Posterior cingulate gyrus (tissue), 11 donors: ENCODE measurements at places on chromosomes 11 and 22.

- no peak for DNase-seq
Measured at GRCh38 chr22:44801476-44801875, 49.1 kb downstream of the ARHGAP8 start.

- no peak for DNase-seq
Measured at GRCh38 chr22:41524251-41524661, 20.0 kb downstream of the POLR3H start.

- DNase-seq, result no peak
Measured at GRCh38 chr11:58999291-58999680, 60.0 kb downstream of the GLYATL1 start.

GRCh38 chr22:20441631-20442484 lies 4.2 kb upstream of the SCARF2 start:
- no peak for DNase-seq

GRCh38 chr22:31876156-31876920 lies 68.0 kb upstream of the YWHAH start:
- no peak for DNase-seq

DNA sequence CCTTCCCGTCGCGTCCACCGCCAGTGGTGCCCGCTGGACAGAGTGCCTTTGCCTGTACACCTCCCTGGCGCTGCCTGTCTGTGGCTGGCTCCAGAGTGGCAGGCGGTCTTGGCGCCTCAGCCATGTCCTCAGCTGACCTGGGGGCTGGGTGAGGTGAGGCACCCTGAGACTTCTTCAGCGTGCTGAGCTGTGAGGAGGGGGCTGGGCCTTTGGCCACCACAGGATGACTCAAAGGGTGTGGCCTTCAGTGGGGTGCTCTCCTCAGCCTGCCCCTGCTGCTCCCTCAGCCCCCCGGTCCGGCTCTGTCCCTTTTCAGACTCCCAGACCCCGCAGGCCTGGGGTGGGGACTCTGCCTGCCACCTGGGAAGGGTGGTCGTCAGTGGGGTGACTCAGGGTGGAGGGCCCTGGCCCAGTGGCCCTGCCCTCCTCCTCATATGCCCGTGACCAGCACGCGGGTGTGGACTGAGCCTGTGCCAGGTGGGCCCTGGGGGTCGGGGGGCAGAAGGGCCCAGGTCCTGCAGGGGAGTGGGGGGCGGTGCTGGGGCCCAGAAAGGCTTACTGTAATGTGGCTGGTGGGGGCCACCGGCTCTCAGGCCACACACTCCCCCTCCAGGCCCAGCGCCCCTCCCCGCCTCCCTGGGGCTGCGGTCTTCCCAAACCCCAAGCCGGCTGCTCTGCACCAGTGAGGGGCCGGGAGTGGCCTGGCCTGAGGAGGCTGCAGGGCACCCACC lies 15.9 kb downstream of the CRELD2 start:
- DNase-seq, result no peak

GRCh38 chr11:64060861-64061444 lies 25.2 kb downstream of the FLRT1 start:
- DNase-seq, result peak; percentile 59

- no peak for DNase-seq
Measured at GRCh38 chr11:791658-792534, 2.0 kb upstream of the CEND1 start.

GRCh38 chr11:90223248-90223585 lies 368 bp upstream of the CHORDC1 start:
- DNase-seq, result no peak

GRCh38 chr11:108319541-108320145 lies 96.8 kb downstream of the ATM start:
- no peak for DNase-seq

- no peak for DNase-seq
Measured at GRCh38 chr11:94671553-94672366, 96.4 kb upstream of the AMOTL1 start.

DNA sequence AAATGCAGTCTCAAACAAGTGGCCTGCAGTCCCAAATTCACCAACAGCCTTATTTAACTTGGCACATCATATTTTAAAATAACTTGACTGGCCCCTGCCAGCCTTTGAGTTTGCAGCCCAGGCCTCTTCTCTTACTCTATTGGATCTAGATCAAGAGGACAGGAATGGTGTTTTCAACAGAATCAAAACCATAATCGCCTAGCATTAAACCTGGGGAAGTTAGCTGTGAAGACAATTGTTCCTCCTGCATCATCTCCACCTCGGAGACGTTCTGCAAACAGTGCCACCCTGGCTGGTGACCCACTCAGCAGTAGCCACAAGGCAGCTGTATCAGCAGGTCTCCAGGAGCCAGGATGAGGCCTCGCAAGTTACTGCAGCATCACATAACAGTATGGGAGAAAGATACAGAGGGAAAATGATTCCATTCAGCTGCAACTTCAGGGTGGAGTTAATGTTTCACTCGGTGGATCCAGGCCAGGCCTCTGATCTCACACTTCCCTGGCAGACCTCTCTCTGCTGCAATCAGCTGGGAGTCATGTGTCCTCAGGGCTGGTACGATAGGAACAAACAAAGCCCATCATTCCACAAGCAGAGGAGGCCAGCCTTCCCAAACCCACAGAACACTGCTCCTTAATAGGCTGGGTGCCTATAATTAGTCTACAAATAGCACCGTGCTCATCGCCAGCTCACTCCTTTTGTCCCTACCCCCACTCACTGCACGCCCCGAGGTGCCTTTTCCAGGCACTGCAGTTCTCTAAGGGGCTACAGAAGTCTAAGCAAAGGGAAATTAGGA lies 18.6 kb upstream of the SCN2B start:
- DNase-seq, result peak; percentile 84

DNA sequence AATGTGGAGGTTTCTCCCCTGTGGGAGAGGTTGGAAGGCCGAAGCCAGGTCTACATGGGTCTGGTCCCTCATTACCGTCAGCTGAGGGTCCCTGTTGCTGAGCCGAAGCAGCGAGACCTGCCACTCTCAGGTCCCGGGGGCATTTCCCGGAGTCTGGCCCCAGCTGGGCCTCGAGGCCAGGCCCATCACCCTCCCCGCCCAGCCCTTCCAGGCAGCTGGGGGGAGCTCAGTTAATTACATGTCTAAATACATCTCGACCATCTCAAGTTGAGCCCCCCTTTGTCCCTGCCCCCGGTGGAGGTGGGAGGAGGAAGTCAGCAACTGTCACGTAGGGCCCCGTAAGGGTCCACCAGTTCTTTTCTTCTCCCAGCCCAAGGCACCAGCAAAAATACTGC lies 3.6 kb downstream of the CDKN1C start:
- no peak for DNase-seq

DNA sequence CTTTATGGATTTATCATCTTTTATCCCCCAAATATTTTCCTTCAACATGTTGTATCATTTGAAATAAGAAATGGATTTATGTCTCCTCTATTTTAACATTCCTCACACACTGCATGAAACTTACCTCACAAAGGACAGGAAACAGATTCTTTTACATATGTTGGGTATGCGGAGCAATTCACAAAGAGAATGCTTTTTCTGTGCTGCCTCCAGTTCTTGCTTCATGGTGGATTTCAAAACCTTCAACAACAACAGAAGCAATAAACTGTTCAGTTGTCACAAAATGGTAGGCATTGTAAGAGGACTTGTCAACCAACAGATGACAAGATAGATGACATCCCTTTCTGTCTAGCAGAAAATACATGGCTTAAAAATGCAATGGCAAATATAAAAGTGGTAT lies 36.5 kb upstream of the SLC22A24 start:
- DNase-seq, result no peak

GRCh38 chr11:123753110-123753509 lies 1.2 kb downstream of the OR6X1 start:
- no peak for DNase-seq

- no peak for DNase-seq
Measured at GRCh38 chr22:26072621-26073020, 96.6 kb upstream of the SEZ6L start.

DNA sequence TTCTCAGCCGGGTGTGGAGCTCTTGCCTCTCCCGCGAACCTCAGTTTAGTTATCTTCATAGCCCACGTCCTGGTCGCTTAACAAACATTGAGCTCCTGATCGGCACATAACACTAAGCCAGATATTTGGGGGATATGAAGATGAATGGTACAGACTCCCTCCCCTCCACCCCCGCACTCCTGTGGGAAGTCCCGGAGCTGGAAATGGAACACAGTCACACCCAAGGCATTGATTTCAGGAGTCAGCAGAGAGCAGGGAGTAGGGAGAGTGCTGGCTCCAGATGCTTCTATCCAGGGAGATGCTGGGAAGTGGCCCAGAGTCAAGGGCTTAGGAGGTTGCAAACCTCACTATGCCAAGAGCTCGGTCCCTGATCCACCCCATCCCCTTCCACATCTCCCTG lies 26.1 kb upstream of the CABP7 start:
- no peak for DNase-seq

GRCh38 chr22:32800158-32800882 lies 1.2 kb upstream of the TIMP3 start:
- DNase-seq, result no peak

DNA sequence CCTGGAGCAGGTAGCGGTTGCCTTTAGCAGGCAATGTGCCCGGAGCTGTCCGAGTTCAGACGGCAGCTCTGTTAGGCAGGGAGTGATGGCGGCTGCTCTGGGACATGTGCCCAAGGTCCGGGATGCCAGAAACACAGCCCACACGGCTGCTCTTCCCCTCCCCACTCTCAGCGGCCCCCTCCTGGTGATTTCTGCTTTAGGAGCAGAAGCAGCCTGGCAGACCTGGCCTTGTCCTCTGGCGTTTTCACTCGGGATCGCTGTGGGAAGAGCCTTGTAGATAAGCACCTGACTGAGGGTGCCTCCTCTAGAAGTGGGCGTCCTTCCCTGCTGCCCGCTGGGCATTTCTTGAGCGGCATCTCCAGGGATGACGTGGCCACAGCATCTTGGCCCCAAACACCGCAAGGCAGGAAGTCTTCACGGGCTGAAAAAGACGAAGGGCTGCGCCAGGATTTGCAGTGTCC lies 392.2 kb downstream of the TBC1D22A start:
- peak; percentile 58 for DNase-seq

DNA sequence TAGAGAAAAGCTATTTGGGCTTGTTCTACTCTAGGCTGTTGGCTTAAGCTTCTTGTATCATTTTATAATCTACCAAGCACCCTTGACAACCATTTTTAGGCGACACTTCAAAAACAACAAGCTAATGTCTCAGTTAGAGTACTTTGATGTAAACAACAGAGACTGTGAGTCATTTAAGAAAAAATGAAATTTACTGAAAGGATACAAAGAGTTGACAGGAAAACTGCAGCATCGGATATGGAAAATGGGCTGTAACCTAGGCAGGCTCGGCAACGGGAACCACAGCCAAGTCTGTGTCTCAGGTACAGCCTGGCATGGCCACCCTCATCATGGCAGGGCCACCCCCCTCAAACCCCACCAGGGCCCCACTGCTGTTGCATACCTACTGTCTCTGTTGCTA lies 4.4 kb upstream of the RNF169 start:
- no peak for DNase-seq

GRCh38 chr11:80214413-80214812 lies 773.6 kb upstream of the TENM4 start:
- DNase-seq, result no peak

GRCh38 chr11:93743291-93743690 lies 1.8 kb downstream of the C11orf54 start:
- DNase-seq, result no peak

- DNase-seq, result no peak
Measured at GRCh38 chr11:45031912-45032519, 81.3 kb upstream of the TP53I11 start.

DNA sequence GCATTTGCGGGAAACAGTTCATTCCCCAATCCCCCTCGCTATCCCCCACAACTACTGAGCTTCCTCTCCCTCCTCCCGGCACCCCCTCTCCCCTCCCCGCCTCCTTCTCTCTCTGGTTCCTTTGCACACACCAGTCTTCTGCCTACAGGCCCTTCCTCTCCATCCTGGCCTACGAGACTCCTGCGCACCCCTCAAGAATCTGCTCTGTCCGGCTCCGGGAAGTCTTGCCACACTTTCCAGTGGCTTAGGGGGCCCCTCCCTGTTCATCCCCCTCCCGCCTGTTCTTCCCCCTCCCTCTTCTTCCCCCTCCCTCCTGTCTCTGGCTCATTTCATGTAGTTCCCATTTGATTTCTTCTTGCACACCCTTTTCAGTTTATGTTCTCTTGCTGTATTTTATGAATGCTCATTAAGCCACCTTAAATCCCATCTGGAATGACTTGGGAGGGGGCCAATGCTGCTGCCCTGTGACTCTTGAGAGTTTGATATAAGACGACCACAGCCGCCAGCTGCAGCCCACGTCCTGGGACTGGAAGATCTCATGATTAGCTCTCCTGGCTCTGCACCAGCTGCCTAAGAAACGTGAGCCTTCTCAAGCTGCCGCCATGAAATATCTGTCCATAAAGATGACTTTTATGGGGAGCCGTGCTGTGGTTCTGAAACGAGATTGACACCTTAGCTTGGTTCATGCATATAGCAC lies 50.9 kb downstream of the RPS6KA4 start:
- peak; percentile 62 for DNase-seq

GRCh38 chr11:111300569-111300968 lies 2.2 kb downstream of the POU2AF3 start:
- DNase-seq, result no peak

DNA sequence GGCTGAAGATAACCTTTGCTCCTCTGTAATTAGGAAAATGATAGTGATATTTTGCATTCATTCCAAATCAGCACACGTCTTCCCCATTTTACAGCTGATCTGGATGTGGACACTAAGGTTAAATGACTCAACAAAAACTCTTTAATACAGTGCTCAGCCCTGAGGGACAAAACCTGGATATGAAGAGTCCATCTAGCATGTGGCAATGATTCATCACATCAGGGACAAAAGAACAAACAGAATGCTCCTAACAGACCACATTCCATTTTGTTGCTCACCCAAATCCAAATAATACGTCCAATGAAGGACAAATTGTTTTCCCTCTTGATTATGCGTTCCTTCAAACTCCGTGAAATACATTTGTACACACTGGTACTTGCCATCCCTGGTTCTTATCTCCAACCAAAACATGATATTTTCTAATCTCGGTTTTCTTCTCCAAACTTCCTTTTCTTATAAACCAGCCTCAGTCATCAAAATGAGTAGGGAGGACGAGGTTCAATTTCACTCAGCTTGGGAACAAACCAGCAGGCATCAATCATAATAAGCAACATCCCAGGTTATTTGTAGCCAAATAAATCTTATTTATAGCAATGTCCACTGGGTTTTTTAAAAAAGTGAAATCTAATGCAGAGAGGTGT lies 53.7 kb upstream of the MTMR2 start:
- DNase-seq, result no peak

DNA sequence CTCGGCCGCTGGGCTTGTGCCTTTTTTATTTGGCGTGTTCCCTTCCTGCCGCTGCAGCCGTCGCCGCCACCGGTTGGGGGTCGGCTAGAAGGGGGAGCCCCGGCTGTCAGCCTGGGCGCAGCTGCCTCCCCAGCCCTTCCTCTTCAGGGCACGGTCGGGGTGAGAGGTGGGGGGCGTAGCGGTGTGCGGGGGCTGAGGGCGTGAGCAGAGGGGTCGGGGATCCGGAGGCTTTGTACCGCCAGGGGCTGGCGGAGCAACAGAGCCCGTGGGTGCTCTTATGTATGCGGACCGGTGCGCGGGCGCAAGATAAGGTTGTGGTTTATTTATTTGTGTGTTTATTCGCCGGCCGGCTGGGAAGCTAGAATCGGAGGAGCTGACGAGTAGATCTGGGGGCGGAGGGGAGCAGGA lies 477 bp downstream of the ZBTB16 start:
- DNase-seq, result no peak

GRCh38 chr11:83827520-83827919 lies 541.4 kb upstream of the CCDC90B start:
- no peak for DNase-seq

GRCh38 chr22:47032956-47033647 lies 270.7 kb downstream of the TBC1D22A start:
- no peak for DNase-seq
